ENCODE measurements at places on chromosomes 3 and 15.
A peak's percentile ranks its signal among the peaks of the same experiment; 100 is the strongest.

DNA sequence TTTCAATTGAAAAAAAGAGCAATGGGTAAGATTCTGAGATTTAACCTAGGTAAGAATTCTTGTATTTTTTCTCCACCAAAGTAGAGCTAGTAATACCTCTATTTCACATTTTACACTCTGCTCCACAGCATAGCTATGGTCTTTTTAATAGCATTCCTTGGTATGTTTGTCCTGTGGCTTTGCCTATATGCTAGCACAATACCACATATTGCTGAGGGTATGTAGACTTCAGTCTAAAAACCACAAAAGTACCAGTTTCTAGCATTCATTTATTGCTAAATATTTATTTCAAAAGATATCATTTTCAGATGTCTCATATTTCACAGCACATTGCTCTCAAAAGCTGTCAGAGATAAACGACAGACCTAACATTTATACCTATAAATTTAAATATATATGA lies 18.2 kb upstream of the EOGT start:
- H3K36me3 ChIP-seq: peaks cover 47% of the 10 kb centered on the region
- no peaks in the 10 kb centered on the region for H3K27me3 ChIP-seq
- no peak overlapping the region for H3K27ac ChIP-seq
- H3K4me3 ChIP-seq: no peak overlapping the region
- peaks cover 13% of the 10 kb centered on the region for H3K4me1 ChIP-seq

GRCh38 chr3:177611752-177612334 lies 414.6 kb upstream of the TBL1XR1 start:
- H3K4me3 ChIP-seq: no peak overlapping the region
- H3K4me1 ChIP-seq: peaks cover 12% of the 10 kb centered on the region
- DNase-seq: no peak
- peaks cover 4% of the 10 kb centered on the region for H3K27me3 ChIP-seq
- no peaks in the 10 kb centered on the region for H3K36me3 ChIP-seq

- no peaks in the 10 kb centered on the region for H3K4me1 ChIP-seq
- H3K4me3 ChIP-seq: no peak overlapping the region
- no peak overlapping the region for H3K27ac ChIP-seq
- no peak for DNase-seq
- peaks cover 2% of the 10 kb centered on the region for H3K27me3 ChIP-seq
Observed at GRCh38 chr3:38618343-38618742, 31.1 kb downstream of the SCN5A start.

DNA sequence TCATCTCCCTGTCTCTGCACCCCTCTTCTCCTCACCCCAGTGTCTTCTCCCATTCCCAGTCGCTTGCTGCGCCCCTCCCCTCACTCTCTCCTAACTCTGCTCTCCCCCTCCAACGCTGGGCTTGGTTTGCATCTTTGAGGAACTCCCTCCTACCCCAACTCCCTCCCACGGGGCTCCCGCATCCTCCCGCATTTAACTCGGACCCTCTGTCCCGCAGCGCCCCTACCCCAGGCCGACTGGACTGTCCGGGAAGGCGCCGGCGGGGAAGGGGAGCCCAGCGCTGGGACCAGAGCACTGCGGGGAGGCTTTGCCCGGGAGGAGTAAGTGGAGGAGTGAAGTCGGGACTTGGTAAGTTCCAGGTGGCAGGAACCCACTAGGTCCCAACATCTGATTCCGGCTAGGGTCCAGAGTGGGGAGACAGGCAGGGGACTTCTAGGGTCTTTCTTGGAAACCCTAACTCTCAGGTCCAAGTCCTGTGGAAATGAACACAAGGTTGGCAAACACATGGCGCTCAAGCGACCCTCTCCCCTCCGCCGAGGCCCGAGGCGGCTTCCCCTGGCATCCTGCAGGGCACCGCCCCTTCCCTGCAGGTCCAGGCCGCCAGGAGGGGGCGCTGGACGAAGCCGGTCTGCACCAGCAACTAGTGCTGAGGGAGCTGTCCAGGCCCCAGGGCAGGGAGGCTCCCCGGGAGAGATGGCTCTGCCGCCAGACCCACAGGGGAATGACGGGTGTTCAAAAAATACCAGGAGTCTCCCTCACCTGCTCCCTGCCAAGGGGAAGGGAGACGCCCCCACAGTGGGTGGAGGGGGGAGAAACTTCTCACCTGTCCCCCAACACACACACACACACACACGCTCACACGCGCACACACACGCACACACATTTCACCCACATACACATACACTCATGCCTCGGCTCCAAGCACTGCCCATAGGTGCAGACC lies 53.2 kb downstream of the LHFPL4 start:
- no peaks in the 10 kb centered on the region for H3K4me1 ChIP-seq
- H3K36me3 ChIP-seq: no peaks in the 10 kb centered on the region
- peak; percentile 57 for DNase-seq
- H3K4me3 ChIP-seq: no peak overlapping the region
- H3K27me3 ChIP-seq: peaks cover 20% of the 10 kb centered on the region

DNA sequence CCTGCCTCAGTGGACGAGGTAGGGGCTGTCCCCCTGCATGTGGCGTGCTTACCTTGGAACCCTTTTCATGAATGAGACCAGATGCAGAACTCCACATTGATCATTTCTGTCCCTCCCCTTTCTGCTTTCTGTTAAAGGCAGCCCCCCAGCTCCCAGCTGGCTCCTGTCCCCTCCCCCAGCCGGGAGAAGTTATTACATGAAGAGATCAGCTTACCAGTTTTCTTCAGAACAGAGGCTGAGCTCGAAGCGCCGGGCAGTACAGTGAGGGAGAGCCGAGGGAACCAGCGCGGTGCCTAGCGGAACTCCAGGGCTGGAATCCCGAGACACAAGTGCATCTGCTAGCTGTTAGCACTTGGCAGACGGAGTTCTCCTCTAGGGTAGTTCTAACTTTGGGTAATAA lies 263.3 kb upstream of the NR2E3 start:
- DNase-seq: no peak
- no peaks in the 10 kb centered on the region for H3K36me3 ChIP-seq
- no peak overlapping the region for H3K4me3 ChIP-seq
- H3K27ac ChIP-seq: no peak overlapping the region
- no peaks in the 10 kb centered on the region for H3K4me1 ChIP-seq
- H3K27me3 ChIP-seq: peaks cover 2% of the 10 kb centered on the region

- H3K4me3 ChIP-seq: no peak overlapping the region
- no peak overlapping the region for H3K27ac ChIP-seq
- H3K4me1 ChIP-seq: no peaks in the 10 kb centered on the region
Observed at GRCh38 chr3:123481722-123482457, 33.0 kb upstream of the ADCY5 start.

DNA sequence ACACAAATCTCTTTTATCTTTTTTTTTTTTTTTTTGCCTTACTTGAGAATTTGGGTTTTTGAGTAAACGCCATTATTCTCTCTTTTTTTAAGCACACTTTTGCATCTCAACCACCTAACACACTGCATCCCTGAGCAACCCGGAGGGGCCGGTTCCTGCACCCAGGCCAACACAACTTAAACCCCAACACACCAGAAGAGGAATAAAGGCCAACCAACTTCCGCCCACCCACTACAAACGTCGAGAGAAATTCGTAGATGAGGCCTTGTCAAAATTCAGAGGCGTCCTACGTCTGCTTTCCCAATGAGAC lies 389 bp upstream of the CCNB2 start:
- H3K27me3 ChIP-seq: no peaks in the 10 kb centered on the region
- DNase-seq: no peak
- peak overlapping the region; percentile 96 for H3K4me3 ChIP-seq
- H3K36me3 ChIP-seq: peaks cover 17% of the 10 kb centered on the region

- no peak overlapping the region for H3K27ac ChIP-seq
- H3K4me1 ChIP-seq: no peaks in the 10 kb centered on the region
- DNase-seq: no peak
- peaks cover 16% of the 10 kb centered on the region for H3K27me3 ChIP-seq
- no peak overlapping the region for H3K4me3 ChIP-seq
Observed at GRCh38 chr15:69082021-69082502, 67.6 kb downstream of the NOX5 start.

GRCh38 chr15:91898843-91899242 lies 45.3 kb downstream of the SLCO3A1 start:
- H3K36me3 ChIP-seq: peaks cover 2% of the 10 kb centered on the region
- no peak overlapping the region for H3K27ac ChIP-seq
- H3K4me3 ChIP-seq: no peak overlapping the region

- no peak overlapping the region for H3K27ac ChIP-seq
- H3K36me3 ChIP-seq: no peaks in the 10 kb centered on the region
- H3K4me3 ChIP-seq: no peak overlapping the region
- H3K4me1 ChIP-seq: no peaks in the 10 kb centered on the region
Observed at GRCh38 chr3:148727231-148727630, 29.5 kb downstream of the AGTR1 start.

GRCh38 chr15:86231864-86232721 lies 152.4 kb downstream of the AGBL1 start:
- H3K4me3 ChIP-seq: no peak overlapping the region
- no peak overlapping the region for H3K27ac ChIP-seq
- DNase-seq: no peak

DNA sequence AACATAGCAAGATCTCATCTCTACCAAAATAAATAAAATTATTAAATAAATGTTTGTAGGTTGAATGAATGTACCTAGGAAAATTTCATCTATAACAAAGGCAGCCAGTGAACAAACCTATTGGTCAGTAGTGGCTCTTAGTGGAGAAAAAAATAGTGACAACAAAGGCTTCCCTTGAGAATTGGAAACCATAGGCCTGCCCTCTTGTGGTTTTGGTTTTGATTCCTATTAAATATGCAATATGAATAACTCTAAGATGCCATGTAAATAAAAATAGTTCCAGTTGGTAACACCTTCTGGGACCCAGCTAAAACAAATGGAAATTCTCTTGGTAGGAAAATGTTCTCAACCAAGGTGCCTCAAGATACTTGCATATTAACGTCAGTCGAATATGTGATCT lies 145.7 kb upstream of the BFSP2 start:
- no peak for DNase-seq
- no peak overlapping the region for H3K27ac ChIP-seq
- H3K4me1 ChIP-seq: no peaks in the 10 kb centered on the region
- no peak overlapping the region for H3K4me3 ChIP-seq

- H3K36me3 ChIP-seq: peaks cover 2% of the 10 kb centered on the region
- peak overlapping the region; percentile 64 for H3K4me3 ChIP-seq
- DNase-seq: no peak
Observed at GRCh38 chr3:114746502-114746901, 400.6 kb downstream of the ZBTB20 start.

GRCh38 chr3:133573629-133574194 lies at the start of gene CDV3:
Gene CDV3 (plus strand): TSS chr3:133573686. CDS start chr3:133574045, 359 bp downstream.
- peaks cover 66% of the 10 kb centered on the region for H3K4me1 ChIP-seq
- H3K36me3 ChIP-seq: peaks cover 39% of the 10 kb centered on the region
- no peak for DNase-seq
- peak within 1 kb of the TSS; percentile 98 for H3K27ac ChIP-seq

- H3K4me3 ChIP-seq: peak overlapping the region; percentile 79
- peaks cover 63% of the 10 kb centered on the region for H3K27me3 ChIP-seq
- DNase-seq: no peak
- peaks cover 21% of the 10 kb centered on the region for H3K4me1 ChIP-seq
Observed at GRCh38 chr3:71784201-71784913, 591 bp downstream of the PROK2 start.

- H3K27me3 ChIP-seq: no peaks in the 10 kb centered on the region
- DNase-seq: no peak
- H3K36me3 ChIP-seq: peaks cover 53% of the 10 kb centered on the region
- H3K4me1 ChIP-seq: peaks cover 20% of the 10 kb centered on the region
- H3K27ac ChIP-seq: no peak overlapping the region
Observed at GRCh38 chr15:30953183-30953582, 38.2 kb downstream of the MTMR10 start.

DNA sequence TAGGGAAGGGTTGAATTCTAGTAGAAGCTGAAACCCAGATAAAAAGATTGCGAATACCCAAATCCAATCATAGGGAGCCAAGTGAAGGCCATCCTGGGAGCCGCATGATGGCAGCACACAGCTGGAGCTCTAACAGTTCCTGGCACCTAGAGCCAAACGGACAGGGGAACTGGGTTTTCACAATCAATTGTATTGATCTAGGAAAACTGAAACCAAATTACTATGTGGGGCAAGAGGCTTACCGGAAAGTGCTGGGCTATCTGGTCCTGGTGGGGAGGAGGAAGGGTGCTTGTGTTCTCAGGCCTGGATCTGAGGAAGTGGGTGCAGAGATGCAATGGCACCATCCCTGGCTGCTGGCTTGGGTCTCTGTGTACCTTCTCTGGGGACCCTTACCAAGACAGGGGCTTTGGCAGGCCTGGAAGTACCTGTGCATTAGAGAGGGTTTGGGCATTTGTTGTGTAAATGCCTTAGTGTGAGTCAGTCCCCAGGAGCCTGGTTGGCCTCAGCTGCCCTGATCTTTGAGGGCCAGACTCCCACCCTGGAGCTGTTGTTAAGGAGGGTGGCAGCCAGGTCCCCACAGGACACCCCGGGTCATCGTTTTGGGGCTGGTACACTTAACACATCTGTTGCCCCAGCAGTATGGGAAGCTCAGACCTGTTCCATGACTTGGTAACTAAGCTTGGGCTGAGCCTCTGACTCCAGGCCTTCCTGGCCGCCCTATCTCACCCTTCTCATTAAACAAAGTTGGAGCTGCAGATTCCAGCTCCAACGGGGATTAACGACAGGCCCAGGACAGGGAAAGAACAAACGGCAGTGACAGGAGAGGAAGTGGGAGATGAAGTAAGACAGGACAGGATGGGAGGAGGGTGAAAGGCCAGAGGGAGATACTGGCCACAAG lies 8.9 kb upstream of the FURIN start:
- no peaks in the 10 kb centered on the region for H3K27me3 ChIP-seq
- H3K27ac ChIP-seq: peak overlapping the region; percentile 88
- H3K4me3 ChIP-seq: peak overlapping the region; percentile 13
- peaks cover 87% of the 10 kb centered on the region for H3K4me1 ChIP-seq
- no peak for DNase-seq

DNA sequence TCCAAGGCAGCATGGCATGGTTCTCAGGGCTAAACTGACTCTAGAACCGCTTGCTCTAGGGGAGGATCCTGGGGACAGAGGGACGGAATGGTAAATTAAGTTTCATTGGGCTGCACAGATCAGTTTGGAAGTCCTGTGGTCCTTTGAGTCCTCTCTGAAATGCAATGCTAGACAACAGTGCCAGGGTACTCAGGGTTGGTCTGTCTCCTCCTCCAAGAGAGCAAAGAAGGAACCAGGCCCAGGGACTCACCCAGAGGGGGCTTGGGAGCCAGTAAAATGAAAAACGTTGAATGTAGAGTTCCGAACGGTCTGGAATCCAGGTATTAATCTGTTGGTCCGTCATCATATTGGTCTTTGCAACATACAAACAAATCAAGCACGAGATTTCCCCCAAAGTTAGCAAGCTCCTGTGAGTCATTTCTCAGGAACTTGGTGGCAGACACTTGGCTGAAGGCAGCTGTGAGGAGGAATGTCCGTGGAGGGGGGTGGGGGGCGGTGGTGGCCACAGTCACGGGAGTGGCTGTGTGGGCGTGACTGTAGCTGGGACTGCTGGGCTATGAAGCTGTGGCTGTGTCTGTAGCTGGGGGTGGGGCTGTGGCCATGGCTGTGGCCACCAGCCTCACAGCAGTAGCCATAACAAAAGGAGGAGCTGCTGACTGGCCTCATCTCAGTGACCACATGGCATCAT lies 361.0 kb downstream of the SHQ1 start:
- no peak for DNase-seq
- peak overlapping the region; percentile 95 for H3K27ac ChIP-seq
- H3K27me3 ChIP-seq: peaks cover 2% of the 10 kb centered on the region
- H3K4me1 ChIP-seq: peaks cover 62% of the 10 kb centered on the region
- peaks cover 7% of the 10 kb centered on the region for H3K36me3 ChIP-seq
